GM10248 (cell line): ENCODE measurements at places on chromosomes 4 and X.

GRCh38 chrX:150683536-150684146 lies 9.6 kb upstream of the MTMR1 start:
- peak; percentile 37 for DNase-seq

- no peak for DNase-seq
These were observed 1594.7 kb downstream of the TECRL start for GRCh38 chr4:62814510-62815047.

- no peak for DNase-seq
These were observed 18.6 kb downstream of the ARHGAP6 start for GRCh38 chrX:11647138-11647537.

- no peak for DNase-seq
These were observed 7.4 kb downstream of the PLCXD1 start for GRCh38 chrX:288561-288991.

DNA sequence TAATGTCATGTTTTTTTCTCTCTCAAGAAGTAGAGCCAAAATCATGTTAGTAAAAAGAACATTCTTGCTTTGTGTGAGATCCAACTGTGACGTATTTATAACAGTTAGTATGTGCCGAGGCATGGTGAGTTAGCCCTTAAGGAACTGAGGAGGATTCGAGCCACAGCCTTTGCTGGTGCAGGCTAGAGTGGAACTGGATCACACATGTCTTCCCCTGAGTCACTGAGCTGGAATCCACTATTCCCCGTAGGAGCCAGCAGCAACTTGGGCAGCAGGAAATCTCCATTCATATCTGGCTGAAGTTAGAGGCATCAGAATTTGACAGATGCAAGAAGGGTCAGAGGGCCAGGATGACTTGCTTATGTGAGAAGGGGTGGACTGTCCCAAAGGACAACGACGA lies 144.6 kb upstream of the KIT start:
- DNase-seq, result no peak

DNA sequence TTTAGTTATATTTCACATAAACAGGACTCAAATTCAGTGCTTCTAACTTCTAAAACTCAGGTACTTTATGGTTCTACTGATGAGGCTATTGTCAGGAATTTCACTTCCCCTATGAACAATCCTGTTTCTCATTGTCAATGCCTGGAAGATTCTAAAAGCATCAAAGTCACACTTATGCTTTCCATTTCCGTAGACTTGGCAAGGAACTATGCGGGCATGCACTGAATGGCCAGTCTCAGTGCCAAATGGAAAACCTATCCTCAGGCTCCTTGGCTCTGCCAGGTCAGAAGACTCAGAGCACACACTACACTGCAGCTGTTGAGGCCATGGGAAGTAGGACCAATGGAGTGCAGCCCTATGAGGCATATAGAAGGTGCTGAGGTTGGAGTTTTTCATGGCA lies 97.0 kb upstream of the PTPN13 start:
- no peak for DNase-seq
